ENCODE measurements at places on chromosomes 2 and 18.

- no peak for DNase-seq
Observed at GRCh38 chr2:239793086-239793485, 232.1 kb downstream of the NDUFA10 start.

DNA sequence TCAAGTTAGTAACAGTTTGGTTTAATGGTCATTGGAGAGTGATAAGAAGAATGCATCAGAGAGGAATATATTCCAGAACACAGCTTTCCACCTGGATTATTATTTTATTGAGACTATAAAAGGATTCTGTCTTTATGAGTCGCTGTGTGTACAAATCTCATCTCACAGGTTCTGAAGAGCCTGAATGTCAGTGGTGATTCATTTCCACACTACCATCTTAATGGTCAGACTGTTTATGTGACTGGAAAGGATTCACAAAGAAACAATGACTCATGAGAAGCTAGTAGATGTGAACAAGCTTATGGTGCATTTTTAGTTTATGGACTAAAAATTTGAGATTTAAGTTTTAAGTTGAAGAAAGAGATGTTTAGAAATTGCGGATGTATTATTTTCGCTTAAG, 685.4 kb upstream of the NRXN1 start:
- no peak for DNase-seq

DNA sequence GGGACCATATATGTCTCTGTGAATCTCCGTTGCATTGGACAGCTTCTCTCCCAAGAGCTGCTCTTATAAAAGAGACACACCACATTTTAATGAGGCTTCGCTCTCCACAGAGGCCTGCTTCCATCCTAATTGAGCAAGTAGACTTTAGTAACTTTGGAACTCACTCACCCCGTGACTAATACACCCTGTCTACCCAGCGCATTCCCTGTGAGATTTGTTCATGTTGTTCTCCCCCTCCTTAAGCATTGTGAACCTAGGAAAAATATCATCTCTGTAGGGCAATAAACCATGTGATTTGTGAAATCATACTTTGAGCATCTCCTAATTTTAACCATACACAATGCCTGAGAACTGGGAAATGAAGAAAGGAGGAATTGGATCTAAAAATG, 56.9 kb downstream of the MCFD2 start:
- no peak for DNase-seq

GRCh38 chr2:1461507-1462390, 48.5 kb downstream of the TPO start:
- no peak for DNase-seq

GRCh38 chr2:120227111-120227991, 4.2 kb upstream of the TMEM185B start:
- no peak for DNase-seq

GRCh38 chr2:164052006-164052405, 316.2 kb upstream of the FIGN start:
- DNase-seq, result no peak

DNA sequence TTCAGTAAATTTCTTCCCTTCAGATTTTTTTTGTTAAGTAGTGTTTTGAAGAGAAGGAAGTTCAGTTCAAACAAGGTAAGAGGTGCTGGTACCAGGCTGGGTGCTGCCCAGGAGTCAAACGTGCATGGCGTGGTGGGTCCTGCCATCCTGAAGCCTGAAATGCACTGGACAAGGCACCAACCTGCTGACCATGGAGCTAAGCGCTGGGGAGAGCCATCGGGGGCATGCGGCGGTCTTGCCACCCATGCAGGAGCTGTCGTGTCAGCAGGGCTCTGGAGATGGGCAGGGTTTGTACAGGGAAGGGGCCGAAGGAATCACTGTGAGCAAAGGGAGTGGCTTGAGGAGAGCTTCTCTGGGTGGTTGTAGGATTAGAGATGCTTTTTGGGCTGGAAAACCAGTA, 126.6 kb downstream of the GBX2 start:
- DNase-seq, result no peak

DNA sequence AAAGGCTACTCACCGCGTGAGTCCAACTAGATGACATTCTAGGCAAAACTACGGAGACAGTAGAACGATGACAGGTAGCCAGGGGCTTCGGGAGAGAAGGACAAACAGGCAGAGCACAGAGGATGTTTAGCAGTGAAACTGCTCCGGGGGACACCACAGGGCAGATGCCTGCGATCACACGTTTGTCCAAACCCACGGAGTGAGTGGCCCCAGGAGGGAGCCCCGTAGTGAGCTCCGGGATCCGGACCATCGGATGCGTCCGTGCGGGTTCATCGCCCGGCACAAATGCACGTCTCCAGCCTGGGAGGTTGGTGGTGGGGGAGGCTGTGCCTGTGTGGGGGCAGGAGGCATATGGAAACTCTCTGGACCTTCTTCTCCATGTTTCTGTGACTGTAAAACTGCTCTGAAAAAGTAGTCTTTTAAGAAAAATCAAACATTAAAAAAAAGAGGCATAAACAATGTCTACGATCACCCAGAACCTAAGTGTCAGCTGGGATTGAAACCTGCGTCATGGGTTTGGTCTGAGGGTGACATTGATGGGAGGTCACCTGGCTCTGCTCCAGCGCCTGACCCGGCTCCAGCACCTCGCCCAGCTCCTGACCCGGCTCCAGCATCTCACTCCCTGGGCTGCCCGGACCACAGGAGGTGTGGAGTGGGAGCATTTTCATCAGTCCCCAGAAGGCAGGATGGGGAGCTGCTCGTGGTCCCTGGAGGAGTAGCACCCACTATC, 83.0 kb upstream of the CTDP1 start:
- no peak for DNase-seq

- peak; percentile 41 for DNase-seq
Observed at GRCh38 chr2:191126386-191127085, 24.3 kb downstream of the STAT4 start.

DNA sequence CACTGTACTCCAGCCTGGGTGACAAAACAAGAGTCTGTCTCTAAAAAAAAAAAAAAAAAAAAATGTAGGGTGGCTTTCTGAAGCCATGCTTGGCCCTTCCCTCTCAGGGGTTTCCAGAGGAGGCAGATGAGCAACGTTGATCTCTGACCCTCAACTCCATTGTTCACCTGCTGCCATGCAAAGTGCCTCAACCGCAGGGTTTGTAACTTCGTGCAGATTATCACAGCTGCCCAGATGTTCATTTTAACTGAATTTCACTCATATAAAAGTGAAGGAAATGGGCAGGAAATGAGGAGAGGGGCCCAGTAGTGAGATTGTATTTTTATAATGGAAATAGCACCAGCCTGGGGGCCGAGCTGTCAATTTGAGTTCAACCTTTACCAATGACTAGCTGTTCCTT, 14.9 kb upstream of the B3GNT2 start:
- no peak for DNase-seq

GRCh38 chr2:9077691-9078090, 74.2 kb upstream of the MBOAT2 start:
- DNase-seq, result no peak

DNA sequence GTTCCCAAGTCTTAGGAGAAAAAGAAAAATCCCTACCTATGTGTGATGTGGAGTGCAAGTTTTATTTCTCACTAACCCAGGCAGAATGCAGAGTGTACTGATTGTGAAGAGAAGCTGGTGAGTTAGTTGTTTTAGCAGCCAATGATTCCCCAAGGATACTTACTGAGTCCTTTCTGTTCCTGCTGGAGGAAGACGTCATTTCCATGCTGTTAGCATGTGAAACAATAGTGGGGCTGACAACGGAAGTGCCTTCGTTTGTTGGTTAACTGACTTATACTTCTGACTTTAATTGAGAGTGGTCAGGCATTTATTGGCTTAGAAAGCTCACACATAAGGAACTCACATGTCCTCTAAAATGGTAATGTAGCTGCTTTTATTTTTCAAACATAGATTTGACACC, 180.6 kb downstream of the MC4R start:
- no peak for DNase-seq

DNA sequence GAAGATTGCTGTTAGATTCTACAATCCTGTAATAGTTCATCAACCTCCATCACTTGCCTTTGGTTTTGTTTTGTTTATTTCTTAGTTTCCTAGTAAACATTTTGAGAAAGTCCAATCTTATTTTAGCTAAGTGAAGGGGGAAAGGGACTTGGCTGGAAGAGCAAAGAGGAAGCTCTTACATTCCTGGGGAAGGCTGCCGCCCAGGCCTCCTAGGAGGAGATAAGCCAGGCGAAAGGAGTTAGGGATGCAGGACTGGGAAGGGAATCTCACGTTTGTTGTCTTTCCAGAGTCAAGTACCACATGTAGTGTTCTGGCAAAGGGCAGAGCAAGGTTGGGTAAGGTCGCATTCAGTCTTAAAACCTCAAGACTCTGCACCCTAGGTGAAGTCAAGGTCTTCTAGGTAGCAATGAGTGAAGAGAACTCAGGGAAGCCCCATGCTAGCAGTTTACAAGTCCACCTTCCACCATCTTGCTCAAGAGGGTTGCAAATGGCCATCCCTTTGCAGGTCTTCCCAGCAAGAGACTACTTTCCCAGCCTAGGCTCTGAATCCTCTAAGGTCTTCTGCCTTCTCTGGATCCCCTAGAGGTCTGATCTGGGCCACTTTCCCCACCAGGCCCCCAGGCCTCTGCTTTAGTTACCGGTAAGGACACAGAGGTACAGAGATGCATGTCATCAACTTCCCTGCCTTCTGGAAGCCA, 320.7 kb downstream of the CYP26B1 start:
- DNase-seq, result no peak

DNA sequence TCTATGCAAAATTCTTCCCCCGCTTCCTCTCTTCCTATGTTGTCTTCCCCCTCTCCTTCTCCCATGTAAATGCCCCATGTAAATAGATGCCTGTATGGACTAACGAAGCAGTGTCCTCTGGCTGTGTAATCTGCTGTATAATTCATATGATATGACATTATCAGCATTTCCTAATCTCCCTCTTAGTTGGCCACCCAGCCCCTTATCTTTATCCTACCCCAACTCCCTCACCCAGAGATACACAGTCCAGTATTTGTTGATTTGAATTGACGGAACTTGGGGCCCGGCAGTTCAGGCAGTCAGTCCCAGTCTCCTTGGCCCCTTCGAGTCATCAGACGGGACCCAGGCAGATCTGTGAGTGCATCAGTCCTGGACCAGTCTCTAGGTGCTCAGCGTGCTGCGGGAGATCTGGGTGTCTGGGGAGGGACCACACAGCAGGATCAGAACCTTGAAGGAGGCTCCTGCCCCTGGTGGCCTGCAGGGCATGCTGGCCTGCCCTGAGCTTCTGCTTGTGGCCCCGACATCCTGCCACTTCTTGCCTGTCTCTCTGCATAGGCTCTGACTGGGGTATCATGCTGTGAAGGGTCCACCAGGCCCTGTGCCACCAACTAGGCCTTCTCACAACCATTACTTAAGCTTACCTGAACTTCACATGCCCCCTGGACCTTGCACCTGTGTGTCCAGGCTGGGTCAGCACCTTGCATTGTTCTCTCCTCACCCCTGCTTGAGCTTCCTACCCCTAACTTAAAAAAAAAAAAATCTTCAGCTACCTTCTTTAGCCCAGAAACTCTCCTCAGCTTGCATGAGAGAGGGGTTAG, 88.1 kb upstream of the ATL2 start:
- no peak for DNase-seq

GRCh38 chr2:180416627-180417026, 409.5 kb upstream of the CWC22 start:
- no peak for DNase-seq

DNA sequence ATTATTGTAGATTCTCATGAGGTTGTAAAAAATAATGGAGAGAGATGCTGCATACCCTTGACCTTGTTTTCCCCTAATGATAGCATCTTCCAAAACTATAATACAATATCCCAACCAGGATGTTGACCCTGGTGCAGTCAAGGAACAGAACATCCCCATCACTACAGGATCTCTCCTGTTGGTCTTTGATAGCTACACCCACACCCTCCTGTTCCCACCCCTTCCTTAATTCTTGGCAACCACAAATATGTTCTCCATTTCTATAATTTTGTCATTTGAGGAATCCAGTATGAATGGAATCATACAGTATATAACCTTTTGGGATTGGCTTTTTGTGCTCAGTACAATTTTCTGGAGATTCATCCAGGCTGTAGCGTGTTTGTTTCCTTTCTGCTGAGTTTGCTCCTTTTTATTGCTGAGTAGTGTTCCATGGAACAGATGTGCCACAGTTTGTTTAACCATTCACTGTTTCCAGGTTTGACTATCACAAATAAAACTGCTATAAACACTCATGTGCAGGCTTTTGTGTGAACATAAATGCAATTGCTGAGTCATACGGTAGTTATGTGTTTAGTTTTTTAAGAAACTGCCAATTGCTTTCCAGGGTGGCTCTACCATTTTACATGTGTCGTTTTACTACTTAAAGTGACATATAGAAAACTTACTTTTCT, 22.2 kb downstream of the MCFD2 start:
- DNase-seq, result no peak

GRCh38 chr18:3340682-3341097, 78.8 kb downstream of the MYL12B start:
- no peak for DNase-seq

DNA sequence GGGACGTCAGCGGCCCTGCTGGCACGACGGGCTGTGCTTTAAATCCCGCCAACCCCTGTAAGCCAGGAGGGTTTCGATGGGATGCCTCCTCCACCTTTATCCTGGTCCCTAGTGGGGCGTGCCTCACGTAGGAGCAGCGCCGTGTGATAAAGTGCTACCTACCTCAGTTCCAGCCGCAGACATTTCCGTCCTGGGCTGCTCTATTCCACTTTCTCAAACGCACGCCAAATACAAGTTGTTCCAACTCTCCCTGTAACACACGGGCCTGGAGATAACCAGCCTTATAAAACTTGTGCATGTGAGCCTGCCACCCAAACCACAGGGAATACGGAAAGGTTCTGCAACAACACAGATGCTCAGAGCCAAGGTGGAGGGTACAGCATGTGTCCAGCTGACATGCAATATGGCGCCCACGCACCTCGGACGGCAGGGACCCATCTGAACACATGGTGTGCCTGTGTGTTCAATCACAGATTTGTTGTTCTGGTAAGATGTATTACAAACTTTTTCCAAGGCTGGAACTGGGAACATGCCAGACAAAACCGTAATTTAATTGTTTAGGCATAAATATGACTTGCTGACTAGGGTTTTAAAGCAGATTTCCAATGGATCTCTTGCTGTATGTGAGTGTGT, 47.7 kb downstream of the ZNF516 start:
- no peak for DNase-seq

GRCh38 chr2:49459314-49459993, 305.1 kb upstream of the FSHR start:
- no peak for DNase-seq

DNA sequence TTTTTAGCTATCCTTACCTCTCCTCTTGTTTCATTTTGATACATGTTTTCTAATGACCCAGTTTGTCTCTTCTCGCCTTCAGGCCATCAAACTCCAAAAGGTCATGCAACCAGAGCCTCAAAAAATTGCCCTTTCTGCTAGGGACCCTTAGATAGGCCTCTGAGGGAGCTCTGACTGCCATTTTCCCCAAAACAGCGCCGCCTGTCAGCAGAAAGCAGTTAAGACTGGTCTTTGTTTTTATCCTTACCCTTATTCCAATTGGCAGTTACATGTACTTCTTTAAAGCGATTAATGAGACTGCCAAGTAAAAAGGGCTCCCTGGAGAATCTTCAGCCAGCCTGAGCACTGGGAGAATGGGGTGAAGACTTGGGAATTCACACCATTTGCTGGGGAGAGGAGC, 55.1 kb upstream of the RIT2 start:
- DNase-seq, result no peak
